ENCODE measurements at places on chromosomes 6 and 20. TPM values are rescaled to one million over a fixed set of nuclear protein-coding genes. Genes with fewer than 3 reads are reported as not detected.
A peak's percentile ranks its signal among the peaks of the same experiment; 100 is the strongest.

- no peak for DNase-seq
These were observed 100.9 kb downstream of the CD109 start for GRCh38 chr6:73796881-73797280.

DNA sequence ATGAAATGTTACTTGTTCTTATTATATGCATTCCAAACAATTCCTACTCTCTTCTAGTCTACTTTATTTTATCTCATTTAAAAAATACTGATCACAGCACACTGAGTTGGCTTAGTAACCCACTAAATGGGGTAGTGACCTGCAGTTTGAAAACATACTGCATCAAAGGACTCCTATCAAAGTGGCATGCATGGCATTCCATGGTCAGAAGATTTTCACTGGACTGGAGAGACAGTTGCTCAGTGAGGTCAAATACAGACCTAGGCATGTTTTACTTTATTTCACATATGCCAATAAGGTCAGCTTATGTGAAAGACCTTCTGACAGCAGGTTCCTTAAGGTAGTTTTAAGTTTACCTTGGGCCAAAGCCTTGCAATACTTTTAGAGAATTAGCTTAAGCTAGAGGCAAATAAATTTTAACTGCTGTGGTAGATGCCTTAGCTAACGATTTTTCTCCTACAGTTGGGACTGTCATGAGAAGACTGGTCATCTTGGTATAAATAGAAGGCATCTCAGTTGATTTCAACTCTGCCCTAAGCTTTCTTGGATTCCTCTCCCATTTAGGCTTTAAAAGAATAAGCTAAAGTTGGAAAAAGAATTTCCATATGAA, 35.1 kb downstream of the TPD52L1 start:
- no peak for DNase-seq

DNA sequence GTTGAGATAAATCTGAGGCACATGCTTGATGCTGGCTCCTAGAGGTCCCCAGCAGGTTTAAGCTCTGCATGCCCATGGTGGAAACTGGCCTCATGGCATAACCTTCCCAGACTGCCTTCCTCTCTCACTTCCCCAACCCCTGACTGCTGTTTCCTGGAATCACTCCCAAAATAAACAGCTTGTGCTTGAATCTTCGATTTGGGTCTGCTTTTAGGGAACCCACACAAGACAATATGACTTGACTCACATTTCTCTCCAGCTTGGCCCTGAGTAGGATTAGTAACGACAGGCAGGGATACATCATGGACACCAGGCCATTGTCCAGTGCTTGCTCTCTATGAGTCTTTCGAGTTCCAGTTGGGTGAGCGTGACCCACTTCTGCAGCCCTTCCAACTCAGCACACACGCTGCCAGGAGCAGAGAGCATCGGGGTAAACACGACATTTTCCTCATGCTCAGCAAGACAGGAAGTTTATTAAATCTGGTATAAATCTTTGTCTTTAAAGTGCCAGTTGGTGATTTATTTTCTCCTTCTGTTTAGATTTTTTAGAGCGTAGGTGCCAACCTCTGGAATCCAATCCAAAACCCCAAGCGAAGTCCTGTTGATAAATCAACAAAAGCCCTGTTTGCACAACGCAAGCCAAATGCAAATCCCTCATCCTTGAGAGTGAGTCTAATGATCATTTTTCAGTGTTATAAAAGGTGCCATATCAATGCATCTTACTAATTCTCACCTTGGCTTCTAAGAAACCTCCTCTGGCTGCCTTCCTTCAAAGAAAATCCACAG, 135.0 kb downstream of the FOXA2 start:
- no peak for DNase-seq

GRCh38 chr6:161694995-161695394, 421.1 kb upstream of the AGPAT4 start:
- no peak for DNase-seq

GRCh38 chr6:37695273-37695672, 2.4 kb downstream of the MDGA1 start:
- no peak for DNase-seq

- DNase-seq, result no peak
These were observed 89.2 kb downstream of the SASH1 start for GRCh38 chr6:148431840-148432239.

- DNase-seq, result no peak
These were observed 20.7 kb downstream of the TXLNB start for GRCh38 chr6:139271056-139271455.

DNA sequence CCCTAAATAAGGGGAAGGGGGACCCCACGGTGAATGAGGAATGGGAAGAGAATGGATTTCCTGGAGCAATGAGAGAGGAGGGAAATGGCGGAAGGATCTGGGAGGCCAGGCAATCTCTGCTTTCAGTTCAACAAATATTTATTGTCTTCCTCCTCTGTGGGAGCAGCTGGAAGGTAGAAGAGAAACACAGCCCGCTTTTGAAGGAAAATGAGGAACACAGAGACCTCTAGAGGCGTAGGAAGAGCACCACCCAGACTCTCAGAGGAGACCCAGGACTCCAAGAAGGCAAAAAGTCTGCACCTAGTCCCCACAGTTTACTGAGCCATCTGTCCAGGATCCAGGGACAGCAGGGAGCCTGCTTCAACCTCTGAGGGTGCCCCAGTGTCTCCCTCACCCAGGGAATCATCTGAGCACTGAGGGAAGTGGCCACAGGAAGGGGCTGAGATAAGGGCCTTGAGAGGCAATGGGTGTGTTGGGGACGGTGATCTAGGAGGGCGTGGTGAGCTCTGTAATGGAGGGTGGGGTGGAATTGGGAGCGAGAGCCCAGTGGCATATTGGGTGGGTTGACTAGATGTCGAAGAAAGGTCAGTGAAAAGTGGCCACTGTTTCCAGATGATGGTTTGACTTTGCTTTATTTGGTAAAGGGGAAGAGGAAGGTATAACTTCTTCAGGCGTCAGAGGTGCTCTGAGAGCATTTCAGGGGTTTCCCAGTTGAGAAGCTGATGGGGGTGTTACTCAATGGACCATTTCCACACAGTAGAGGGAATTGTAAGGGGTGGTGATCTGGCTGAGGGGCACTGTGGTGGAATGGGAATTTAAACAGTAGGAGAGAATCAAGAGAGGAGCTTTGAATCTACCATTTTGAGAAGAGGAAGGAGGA, 610 bp downstream of the PSORS1C1 start:
- DNase-seq, result no peak

DNA sequence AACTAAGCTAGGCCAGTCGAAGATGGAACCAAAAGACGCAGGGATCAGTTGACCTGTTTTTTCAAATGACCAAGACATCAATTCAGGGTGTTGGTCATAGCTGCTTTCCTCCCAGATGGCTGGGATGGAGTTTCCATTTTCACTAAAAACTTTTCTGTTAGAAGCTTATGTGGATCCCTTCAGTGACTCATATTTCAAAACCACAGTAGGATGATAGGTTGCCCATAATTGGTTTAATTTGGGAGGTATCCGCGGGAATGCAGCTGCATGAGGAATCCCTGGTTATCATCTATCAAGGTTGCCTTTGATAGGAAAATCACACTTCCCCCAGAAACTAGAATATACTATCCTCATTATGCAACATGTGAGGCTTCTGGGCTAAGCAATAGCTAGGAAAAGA, 150.9 kb upstream of the MLIP start:
- no peak for DNase-seq

DNA sequence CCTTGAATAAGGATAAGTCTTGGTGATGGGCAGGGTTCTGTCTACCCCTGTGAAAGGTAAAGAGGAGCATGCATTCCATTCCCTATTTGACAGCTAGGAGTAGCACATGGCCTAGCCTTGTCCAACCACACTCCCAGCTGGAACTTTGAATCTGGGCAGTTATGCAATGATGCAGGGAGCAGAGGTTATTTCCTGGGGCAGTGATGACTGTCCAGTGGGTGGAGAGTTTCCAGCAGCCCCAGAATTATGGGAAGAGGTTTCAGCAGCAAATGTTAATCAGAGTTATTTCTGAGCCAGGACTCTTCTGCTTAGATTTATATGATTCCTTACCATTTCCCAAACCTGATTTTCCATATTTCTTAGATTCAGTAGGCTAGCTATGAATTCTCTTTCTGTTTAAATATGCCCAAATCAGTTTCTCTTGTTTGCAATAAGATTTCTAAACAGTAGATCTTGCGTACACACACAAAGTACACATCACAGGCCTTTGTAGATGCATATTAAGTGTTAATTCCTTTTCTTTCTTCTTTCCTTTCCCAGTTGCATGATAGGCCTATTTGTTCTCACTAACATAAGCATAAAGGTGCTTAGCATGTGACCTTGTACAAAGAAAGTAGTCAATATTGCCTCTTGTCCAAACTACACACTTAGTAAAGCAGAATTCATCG, 17.3 kb upstream of the TXLNB start:
- peak; percentile 32 for DNase-seq

GRCh38 chr6:130661077-130661476, 166.1 kb upstream of the SMLR1 start:
- no peak for DNase-seq

DNA sequence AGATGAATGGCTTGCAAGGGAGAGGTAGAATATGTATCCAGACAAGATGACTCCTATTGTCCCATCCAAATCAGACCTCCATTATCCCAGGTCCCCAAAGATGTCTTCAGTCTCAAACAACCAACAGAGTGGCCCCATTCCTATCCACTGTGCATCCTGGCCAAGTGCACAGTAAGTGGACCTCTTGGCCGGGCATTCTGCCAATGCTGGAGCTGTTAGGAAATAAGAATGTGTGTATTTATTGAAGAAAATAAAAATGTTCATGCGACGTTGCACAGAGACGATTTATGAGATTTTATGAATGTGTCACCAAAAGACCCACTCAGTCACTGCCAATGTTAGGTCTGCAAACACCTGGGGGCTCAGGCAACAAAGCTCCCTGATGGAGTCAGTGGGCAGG, 196.0 kb downstream of the MAFB start:
- peak; percentile 85 for DNase-seq

GRCh38 chr6:119669221-119669620, 319.7 kb upstream of the MAN1A1 start:
- no peak for DNase-seq

DNA sequence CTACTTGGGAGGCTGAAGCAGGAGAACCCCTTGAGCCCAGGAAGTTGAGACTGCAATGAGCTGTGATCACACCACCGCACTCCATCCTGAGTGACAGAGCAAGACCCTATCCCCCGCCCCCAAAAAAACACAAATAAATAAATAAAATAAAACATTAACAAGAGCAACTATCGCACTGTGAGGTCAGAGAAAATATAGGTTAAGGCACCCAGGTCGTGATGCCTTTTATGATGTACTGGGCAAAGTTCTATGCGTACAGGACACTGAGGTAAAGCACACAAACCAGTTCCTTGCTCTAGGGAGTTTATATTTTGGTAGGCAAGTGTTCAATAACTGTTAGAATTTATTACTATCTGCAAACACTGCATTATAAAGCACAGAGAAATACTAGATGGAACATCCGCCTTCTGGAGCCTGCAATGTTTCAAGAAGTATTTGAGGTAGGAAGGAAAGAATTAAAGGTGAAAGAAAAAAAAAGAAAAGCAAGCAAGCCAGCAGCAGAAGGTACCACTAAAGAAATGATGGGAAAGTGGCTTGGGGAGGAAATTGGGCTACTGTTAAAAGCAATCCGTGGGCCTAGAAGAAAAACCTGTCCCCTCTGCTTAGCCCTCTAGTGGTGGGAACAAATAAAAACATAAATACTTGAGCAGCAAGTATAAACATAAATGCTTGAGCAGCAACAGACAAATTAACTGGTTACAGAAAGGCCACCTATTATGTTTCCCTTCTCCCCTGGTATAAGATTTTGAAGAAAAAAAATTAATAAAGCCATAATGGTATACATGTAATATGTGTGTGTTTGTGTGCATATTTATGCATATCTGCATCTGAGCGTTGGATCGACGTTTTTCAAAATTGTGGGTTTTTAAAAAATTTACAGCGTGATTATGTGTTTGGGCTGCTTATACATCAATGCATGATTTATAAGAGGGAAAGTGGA, 128.0 kb downstream of the PHACTR1 start:
- DNase-seq, result no peak

DNA sequence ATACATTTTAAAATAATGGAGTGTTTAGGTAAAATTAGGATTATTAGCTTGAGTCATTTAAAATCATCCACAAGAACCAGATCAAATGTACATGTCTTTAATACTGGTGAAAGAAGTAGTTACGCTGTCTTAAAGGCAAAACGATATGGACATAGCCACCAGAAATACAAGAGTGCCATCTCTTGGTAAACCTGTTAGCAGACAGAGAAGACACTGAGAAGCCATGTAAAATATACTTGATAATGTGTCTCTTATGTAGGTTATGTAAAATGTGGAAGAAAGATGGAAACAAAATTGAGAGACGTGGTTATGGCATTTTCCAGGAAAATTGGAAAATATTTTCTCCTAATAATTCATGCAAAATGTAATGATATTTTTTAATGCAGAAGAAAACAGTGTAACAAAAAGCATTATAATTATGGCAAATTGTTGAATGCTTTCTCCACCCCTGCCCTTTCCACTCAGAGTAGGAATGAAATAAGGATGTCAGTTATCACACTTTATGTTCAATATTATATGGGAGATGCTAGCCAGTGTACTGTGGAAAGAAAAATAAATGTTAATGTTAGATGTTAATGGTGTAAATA, 12.2 kb upstream of the SLC17A2 start:
- no peak for DNase-seq

- DNase-seq, result no peak
These were observed 14.5 kb downstream of the PNPLA1 start for GRCh38 chr6:36284359-36284758.

ARG1 gene
- 0.35 TPM for total RNA-seq

TLDC2 gene
- total RNA-seq, result not detected

VNN1 gene
- 2.2 TPM for total RNA-seq
